CD4-positive, alpha-beta T cell treated with Interleukin-17A for 4 hours (primary cell): ENCODE measurements at places on chromosomes 1 and 21.
A peak's percentile ranks its signal among the peaks of the same experiment; 100 is the strongest.

DNA sequence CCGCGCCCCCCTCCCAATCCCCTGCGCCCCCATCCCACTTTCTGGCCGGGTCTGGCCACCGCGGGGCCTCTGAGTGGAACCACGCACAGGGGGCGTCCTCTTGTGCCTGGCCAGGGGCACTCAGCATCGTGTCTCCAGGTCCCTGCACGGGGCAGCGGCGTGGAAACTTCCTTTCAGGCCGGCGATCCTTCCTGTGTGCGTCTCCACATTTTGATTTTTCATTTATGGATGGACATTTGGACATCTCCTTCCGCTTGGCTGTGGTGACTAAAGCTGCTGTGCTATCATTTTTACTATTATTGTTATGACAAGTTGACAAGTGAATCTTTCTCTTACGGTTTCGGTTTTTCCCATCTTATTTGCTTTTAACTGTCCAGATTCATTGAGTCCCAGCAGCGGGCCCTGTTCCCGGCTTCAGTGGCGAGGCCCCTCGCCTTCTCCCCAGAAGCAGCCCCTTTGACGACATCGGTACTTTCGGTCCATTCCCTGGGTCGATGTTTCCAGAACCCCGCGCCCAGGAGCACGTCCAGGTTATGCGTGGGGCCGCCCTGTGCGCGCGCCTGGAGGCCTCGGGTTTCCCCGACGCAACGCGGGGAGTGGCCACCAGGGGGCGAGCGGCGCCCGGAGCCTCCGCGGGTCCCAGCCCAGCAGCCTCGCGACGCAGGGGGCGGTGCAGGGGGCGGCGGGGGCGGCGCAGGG is 12.4 kb upstream of the SLC19A1 start:
- DNase-seq: peak; percentile 93

DNA sequence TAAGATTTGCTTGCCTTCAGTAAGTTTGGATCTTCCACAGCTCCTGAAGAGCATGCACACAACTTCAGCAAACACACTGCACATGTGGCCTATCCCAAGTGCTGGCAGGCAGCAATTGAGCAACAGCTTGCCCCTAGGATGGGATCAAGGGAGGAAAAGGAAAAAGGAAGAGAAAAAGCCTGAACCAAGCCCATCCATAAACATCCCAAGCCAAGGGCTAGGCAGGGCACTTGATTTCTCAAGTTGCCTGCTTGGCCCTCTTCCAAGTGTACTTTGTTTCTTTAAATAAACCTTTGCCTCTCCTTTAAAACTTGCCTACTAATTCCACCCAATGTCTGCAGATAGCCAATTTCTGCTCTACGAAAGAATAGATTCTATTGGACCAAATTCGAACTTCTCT is 49.0 kb upstream of the OLFM3 start:
- no peak for DNase-seq

DNA sequence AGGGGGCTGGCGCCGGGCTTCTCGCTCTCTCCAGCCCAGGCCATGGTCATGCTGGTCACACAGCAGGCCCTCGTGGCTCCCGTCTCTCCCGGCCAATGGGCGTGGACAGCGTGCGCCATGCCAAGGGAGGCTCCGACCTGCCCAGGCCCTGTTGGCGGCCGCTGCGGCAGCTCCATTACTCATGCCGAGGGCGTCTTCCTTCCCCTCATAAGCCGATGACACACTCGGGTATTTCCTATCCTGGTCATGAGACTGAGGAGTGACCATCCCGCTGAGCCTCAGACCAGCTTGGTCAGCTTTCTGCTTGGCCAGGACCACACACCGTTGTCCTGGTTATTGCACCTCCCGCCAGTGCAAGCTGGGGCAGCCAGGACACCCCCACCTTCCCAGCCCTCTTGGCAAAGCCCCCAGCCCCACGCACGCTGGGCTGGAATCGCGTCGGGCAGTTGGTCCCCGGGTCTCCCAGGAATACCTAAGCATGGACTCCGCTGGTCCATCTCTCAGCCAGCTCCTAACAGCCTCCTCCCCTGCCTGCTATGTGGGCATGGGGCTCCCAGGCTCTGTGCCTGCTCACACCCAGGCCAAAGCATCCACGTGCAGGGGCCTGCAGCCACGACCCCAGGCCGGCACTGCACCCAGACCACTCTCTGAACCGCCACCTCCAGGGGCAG is 49.8 kb downstream of the ARHGEF16 start:
- no peak for DNase-seq

- no peak for DNase-seq
Measured at GRCh38 chr1:222171005-222171404, 376.9 kb downstream of the HHIPL2 start.

DNA sequence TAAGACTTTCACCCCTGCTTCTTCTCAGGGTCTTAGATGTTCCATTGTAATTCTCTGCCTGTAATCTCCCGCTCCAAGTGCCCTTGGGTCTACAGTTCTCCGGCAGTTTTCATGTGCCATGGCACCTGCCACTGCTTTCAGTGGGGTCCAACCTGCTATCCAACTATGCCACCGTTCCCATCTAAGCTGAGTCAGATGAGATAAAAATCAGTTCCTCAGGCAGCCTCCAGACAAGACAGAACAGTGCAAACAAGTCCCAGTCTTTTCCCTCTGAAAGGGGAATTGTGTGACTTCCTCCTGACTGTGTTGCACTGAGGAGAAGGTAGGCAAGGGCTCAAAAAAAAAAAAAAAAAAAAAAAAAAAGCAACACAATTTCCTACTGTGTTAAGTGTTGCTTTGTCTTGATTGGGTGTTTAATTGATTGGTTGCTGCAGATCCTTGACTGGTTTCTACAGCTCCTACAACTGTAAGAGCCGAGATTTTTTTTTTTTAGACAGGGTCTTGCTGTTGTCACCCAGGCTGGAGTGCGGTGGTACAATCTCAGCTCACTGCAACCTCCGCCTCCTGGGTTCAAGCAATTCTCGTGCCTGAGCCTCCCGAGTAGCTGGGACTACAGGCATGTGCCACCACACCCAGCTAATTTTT is 50.7 kb downstream of the EBNA1BP2 start:
- DNase-seq: no peak

GRCh38 chr1:76939050-76939816 is 72.0 kb downstream of the ST6GALNAC5 start:
- no peak for DNase-seq

GRCh38 chr21:29104239-29104708 is 26.2 kb upstream of the MAP3K7CL start:
- no peak for DNase-seq

- DNase-seq: no peak
Measured at GRCh38 chr1:226349801-226350518, 41.0 kb upstream of the LIN9 start.

- DNase-seq: no peak
Measured at GRCh38 chr21:45112371-45112770, 38.0 kb downstream of the ADARB1 start.

GRCh38 chr1:63087966-63088365 is 234.4 kb upstream of the FOXD3 start:
- DNase-seq: no peak

DNA sequence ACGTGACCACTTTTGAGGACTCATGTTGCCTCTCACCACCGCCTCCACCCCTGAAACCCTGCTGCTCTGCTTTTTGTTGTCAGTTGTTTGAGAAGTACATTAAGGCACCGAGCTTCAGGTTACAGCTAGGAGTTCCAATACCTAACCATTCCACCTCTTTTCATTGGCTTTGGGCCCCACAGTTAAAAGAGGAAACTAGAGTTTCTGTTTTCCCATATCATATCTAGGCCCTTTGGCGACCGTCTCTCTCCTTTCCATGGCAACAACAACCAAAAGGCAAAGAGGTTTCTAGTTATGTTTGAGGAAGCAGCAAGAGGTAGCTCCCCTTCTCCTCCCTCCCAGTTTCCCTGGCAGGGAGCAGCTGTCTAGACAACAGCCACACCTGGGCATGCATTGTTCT is 5.9 kb downstream of the ANKRD35 start:
- no peak for DNase-seq

DNA sequence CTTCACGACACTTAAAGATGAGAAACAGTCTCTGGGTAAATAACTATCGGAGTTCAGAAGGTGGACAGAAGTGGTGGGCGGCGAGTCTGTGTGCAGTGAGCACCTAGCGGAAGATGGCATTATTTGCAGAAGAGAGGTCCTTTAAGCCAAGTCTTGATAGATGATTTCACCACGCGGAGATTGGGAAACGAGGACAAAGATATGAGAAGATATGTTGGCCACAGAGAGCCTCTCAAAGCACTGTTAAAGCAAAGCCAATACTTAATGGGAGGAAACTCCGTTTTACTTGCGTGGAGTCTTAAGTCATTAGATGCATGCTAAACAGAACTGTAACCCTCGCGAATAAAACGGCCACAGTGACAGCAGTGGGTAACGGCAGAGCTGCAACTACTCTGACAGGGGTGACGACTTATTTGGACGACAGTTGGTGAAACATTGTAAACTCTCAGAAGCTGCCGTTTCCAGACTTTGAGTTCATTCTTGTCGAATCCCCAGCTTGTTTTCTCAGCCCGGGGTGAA is 577 bp upstream of the CEP350 start:
- peak; percentile 44 for DNase-seq

- no peak for DNase-seq
Measured at GRCh38 chr1:73635021-73635420, 563.0 kb downstream of the LRRIQ3 start.

- no peak for DNase-seq
Measured at GRCh38 chr1:228792601-228793000, 57.3 kb downstream of the RHOU start.

DNA sequence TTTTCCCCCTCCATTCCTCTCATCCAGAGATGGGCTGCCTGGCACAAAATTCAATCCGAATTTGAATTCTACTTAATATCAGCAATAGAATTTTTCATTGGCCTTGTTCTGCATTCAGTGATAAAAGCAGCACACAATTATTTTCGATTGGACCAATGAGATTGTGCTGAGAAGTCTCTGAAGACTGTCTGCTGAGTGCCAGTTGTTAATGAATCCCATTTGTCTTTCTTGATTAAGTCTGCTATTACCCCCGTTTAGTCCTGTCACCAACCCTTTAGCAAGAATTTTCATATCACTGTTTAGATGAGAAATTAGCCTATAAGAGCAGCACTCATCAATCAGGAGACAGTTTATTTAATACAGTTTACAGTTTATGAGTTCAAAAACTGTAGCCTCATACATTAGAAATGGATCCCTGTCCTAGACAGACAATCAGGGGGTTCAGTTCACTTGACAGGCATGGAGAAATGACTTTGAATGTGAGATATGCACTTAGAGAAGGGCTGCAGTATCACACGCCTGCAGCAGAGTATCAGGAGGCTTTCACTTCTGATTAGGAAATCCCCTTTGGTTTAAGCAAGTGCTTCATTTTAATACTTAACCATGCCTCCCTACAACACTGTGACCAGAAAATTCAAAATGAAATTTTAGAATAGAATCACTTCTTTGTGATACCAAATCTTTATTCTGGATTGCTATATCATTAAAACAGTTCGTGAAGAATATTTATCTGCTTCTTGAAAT is 304.7 kb upstream of the PTBP2 start:
- no peak for DNase-seq

GRCh38 chr1:45335855-45336324 is 4.1 kb upstream of the TOE1 start:
- DNase-seq: no peak

DNA sequence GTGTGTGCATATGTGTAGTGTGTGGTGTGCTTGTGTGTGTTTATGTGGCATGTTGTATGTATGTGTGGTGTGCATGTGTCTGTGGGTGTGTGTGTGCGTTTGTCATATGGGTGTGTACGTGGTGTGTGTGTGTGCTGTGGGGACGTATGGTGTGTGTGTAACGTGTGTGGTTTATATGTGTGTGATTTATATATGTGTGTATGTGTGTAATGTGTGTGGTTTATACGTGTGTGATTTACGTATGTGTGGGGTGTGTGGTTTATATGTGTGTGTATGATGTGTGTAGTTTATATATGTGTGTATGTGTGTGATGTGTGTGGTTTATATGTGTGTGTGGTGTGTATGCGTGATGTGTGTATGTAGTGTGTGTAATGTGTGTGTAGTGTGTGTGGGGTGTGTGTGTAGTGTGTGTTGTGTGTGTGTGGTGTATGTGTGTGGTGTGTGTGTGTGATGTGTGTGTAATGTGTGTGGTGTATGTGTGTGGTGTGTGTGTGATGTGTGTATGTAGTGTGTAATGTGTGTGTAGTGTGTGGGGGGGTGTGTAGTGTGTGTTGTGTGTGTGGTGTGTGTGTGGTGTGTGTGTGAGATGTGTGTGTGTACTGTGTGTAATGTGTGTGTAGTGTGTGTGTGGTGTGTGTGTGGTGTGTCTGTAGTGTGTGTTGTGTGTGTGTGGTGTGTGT is 32.3 kb upstream of the ADARB1 start:
- DNase-seq: no peak
